ENCODE measurements at places on chromosomes 6 and 20.

DNA sequence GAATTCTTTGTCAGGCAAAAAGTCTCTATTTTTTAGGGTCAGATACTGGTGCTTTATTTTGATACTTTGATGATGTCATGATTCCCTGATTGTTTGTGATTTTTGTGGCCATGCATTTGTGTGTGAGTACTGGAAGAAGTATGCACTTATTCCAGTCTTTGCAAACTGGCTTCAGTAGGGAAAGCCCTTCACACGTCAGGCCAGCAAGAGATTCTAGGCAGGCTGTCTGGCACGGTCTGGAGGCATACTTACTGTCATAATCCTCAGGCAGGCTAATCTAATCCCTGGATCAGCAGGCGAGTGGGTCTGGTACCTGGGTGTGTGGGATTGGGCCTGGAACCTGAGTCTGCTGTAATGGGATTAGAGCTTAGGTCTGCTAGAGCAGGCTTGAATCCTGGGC lies 391.8 kb upstream of the MMS22L start:
- DNase-seq: no peak

GRCh38 chr20:48629069-48629959 lies 198.5 kb downstream of the PREX1 start:
- DNase-seq: no peak

GRCh38 chr6:9504191-9504590 lies 910.7 kb downstream of the TFAP2A start:
- no peak for DNase-seq

DNA sequence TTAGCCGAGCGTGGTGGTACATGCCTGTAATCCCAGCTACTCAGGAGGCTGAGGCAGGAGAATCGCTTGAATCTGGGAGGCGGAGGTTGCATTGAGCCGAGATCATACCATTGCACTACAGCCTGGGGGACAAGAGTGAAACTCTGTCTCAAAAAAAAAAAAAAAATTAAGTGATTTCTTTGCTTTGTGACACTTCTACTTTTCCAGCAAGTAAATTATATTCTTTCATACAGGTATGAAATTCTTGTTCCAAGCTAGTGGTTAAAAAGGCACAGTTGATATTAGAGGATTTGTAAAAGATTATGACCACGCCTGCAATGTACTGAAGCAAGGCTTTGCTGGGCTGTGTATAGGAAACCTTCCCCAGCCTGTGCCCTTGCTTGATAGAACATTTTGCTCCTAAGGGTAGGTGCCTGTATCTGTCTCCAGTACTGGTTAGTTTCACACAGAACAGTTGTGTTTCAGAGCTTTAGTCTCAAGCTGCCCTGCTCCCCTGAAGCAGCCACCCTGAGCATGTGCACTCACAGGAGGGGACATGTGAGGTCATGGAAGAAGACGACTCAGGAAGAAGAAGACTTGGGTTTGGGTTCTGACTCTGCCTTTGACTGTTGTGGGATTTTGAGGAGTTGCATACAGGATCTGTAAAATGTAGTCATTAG lies 10.2 kb downstream of the PTPN1 start:
- no peak for DNase-seq

DNA sequence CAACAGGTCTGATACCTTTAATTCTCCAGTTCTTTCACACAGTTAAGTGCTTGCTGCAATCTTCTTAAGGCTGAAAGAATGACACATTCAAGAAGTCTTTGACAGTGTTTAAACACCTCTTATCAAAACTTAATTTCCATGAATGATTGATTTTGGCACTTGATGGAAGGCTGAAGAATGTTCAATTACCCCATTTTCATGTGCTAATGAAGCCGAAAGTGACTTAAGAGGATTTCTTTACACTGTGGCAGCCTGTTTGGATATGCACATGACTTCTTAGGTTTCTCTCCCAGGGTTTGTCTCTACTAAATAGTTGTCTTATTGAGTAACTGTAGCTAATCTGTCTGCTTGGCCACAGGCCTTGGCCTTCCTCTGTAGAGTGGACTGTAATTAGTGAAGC lies 81.1 kb upstream of the PRDM1 start:
- DNase-seq: no peak
